ENCODE measurements at places on chromosomes 3 and 15.

- no peak for DNase-seq
Observed at GRCh38 chr3:158279609-158280008, 169.7 kb downstream of the RSRC1 start.

- DNase-seq: no peak
Observed at GRCh38 chr3:86963611-86964010, 27.3 kb downstream of the VGLL3 start.

GRCh38 chr3:71582036-71582611, 1.4 kb downstream of the FOXP1 start:
- DNase-seq: peak; percentile 77

GRCh38 chr15:39804026-39804425, 21.4 kb upstream of the FSIP1 start:
- DNase-seq: no peak

GRCh38 chr15:34900748-34901147, 68.8 kb downstream of the AQR start:
- no peak for DNase-seq

GRCh38 chr3:109137761-109138160, 1.2 kb downstream of the C3orf85 start:
- no peak for DNase-seq

GRCh38 chr15:60585743-60586708, 107.1 kb upstream of the ICE2 start:
- DNase-seq: no peak

- DNase-seq: no peak
Observed at GRCh38 chr3:149999421-149999820, 28.7 kb upstream of the PFN2 start.

GRCh38 chr3:49912881-49913281, 9.2 kb upstream of the MST1R start:
- no peak for DNase-seq

GRCh38 chr3:143811602-143812001, 36.7 kb downstream of the SLC9A9 start:
- DNase-seq: no peak

GRCh38 chr15:94791510-94791909, 560.1 kb downstream of the MCTP2 start:
- DNase-seq: no peak

DNA sequence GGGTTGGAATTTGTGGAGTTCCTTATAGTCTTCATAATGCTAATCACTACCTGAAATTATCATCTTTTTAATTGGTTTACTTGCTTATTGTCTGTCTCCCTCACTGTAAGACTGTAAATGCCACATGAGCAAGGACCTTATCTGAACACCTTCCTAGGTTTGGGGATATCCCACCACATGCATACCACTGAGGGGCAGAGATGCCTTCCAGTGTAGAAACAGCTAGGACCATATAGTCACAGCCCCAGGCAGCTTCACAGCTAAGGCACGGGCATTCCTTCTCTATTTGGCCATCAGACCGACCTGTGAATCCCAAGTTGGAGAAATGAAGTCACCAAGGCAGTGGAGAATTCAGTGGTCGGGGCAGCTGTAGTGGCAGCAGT, 28.6 kb downstream of the PAQR9 start:
- DNase-seq: no peak

DNA sequence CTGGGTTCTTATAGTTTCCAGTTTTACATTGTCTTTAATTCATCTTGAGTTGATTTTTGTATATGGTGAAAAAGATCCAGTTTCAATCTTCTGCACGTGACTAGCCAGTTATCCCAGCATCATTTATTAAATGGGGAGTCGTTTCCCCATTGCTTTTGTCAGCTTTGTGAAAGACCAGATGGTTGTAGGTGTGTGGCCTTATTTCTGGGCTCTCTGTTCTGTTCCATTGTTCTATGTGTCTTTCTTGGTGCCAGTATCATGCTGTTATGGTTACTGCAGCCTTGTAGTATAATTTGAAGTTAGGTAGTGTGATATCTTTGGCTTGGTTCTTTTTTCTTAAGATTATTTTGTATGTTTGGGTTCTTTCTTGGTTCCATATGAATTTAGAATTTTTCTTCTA, 432.2 kb downstream of the UNC13C start:
- no peak for DNase-seq

DNA sequence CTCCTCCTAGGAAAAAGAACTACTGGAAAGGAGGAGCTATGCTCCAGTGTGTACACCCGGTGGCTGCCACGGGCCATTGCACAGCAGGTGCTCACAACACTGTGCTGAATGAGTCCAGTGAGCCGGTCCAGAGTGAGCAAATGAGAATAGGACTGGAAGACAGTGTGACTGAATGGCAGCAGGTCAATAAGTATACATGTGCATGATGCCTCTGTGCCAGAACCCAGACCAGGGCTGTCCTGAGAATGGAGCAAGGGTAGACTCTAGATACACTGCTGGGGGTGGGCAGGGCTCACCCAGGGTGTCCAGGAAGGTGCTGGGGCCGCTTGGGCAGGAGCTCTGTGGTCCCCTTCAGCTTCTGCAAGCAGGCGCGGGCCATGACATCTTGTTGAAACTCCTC, 8.3 kb downstream of the POLG start:
- no peak for DNase-seq

DNA sequence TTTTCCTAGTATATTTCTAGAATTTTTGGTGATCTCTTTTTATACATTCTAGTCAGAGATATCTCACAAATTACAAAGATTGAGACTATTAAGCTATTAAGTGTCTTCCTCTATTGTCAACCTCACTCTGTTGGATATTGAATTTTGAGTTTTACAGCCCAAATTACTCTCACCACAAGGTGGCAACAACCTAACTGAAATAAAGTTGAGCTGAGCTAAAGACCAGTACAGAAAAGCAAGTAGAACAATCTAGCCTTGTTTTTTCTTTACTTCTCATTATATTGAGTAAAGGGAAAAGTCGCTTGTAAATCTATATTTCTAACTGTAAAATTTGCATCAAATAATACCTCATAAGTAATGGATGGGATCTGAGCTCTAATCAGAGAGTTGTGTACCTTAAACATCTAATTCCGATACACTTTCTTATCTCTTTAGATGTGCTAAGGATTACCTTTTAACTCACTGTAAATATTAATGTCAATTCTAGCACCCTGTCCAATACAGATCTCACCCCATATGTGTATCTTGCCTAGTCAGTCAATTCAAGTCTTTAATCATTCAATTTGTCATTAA, 13.6 kb upstream of the COMMD2 start:
- no peak for DNase-seq

DNA sequence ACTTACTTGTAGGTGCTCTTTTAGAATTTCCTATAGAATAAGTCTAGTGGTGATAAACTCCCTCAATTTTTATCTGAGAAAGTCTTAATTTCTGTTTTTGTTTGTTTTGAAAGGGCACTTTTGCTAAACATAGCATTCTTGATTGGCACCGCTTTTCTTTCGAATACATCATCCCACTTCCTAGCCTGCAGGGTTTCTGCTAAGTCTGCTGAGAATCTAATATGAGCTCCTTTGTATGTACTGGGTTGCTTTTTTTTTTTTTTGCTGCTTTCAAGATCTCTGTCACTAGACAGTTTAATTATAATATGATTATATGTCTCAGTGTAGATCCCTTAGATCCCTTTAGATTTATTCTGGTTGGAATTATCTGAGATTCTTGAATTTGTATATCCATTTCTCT, 21.5 kb downstream of the PFN2 start:
- DNase-seq: no peak

DNA sequence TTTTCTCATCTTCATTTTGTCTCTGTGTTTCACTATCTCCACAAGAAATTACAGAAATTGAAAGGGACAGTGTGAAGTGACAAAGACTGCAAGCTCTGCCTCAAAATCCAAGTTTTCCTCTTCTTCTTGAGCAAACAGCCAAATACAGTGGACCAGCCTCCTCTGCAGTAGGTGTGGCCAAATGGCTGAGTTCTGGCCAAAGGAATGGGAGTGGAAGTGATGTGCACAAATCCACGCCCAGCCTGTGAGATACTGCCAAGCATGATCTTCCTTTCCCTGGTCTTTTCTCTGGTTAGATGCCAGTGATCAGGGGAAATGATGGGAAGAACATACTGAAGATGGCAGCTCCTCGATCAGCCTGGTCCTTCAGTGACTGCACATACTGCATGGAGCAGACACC, 111.0 kb upstream of the CPNE4 start:
- no peak for DNase-seq

DNA sequence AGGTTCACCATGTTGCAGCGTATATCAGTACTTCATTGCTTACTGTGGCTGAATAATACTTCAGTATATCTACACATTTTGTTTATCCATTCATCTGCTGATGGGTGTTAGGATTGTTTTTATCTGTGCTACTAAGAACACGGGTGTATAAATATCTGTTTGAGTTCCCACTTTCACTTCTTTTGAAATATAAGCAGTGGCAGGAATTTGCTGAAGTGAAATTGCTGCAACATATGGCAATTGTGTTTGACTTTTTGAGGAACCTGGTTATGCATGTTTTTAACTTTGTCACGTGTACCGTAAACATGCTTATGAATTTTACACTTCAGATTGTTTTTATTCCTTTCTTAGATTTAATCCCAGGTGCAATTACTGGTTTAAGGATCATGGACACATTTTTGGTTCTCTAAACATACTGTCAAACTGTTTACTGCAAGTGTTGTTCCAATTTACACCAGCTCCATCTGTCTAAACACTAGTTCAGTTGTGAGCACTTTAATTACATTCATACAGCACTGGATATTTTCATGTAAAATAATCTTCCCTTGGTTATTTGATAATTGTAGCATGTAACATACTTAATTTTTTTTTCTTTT, 23.1 kb downstream of the TRAK1 start:
- no peak for DNase-seq

DNA sequence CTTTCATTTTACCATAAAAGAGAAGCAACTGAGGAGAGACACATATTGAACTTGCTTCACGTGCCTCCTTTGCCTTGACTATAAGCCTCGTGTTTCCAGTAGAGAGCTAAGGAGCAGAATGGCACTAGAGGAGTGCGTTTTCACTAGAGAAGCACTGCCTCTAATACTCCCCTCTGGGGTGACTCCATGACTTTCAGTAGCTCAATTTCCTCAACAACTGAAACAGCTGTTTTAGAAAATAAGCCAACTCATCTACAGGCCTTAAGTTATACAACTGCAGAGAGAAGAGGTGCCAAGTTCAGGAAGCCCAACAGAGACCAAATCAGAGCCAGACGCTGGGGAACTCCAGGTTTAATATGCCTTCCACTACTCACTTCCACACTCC, 1.9 kb downstream of the UBP1 start:
- DNase-seq: no peak

GRCh38 chr3:170323331-170323730, 34.2 kb upstream of the SKIL start:
- no peak for DNase-seq

DNA sequence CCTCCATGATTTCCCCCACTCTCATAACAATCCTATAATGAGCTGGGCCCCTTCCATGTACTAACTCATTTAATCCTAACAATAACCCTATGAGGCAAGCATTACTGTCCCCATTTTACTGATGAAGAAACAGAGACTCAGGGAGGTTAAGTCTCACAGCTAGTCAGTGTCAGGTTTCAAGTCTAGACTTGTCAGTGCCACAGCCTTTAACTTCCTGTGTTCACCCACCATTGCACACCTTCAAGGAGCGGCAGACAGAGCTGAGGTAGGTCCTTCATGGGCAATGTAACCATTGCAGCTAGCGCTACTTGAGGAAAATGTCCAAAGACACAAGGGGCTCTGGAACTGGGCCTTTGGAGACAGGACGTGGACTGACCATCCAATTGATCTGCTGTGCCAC, 105.8 kb upstream of the CTNNB1 start:
- DNase-seq: no peak

GRCh38 chr3:40912461-40912860, 286.8 kb upstream of the CTNNB1 start:
- DNase-seq: no peak

GRCh38 chr3:157175691-157176507, 16.0 kb upstream of the CCNL1 start:
- peak; percentile 17 for DNase-seq

DNA sequence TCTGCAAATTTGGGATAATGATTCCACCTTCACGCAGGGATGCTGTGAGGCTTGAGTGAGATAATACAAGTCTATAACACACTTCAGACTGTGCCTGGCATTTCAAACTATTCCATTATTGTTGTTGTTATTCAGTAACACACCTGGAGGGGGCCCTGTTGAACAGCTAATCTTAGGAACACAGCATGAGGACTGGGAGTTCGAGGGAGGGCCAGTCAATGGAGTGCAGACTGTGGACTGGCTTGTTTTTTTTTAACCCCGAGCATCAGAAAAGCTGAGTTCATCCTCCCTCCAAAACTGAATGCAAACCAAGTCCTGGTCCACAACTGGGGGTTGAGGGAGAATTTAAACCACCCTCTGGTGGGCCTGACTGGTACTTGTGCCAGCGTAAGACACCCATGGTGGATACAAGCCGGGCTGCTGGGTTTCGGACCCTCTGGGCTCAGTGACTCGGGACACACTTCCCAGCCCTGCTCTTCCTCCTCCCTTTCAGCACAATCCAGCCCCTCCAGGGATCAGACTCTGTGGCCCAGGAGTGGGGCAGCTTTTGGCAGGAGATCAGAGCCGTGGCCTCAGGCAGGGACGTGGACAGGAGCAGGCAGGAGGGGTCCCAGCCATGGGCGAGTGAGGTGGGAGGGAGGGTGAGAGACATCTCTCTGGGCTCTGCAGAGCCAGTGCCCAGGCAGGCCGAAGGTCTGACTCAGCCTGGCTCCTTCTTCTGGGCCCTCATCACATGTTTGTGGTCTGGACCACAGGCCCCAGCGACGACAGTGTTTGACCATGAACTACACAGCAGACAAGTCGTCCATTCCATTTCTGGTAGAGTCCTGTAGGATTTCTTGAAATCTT, 36.3 kb upstream of the MEX3B start:
- no peak for DNase-seq

- DNase-seq: no peak
Observed at GRCh38 chr3:188077160-188077799, 76.7 kb upstream of the LPP start.

- no peak for DNase-seq
Observed at GRCh38 chr3:94374439-94375161, 311.7 kb downstream of the NSUN3 start.

GRCh38 chr15:92809880-92810361, 90.2 kb upstream of the CHD2 start:
- peak; percentile 48 for DNase-seq

- no peak for DNase-seq
Observed at GRCh38 chr3:156188757-156189156, 68.4 kb downstream of the KCNAB1 start.

- DNase-seq: no peak
Observed at GRCh38 chr15:54594115-54594514, 602.6 kb downstream of the RSL24D1 start.

DNA sequence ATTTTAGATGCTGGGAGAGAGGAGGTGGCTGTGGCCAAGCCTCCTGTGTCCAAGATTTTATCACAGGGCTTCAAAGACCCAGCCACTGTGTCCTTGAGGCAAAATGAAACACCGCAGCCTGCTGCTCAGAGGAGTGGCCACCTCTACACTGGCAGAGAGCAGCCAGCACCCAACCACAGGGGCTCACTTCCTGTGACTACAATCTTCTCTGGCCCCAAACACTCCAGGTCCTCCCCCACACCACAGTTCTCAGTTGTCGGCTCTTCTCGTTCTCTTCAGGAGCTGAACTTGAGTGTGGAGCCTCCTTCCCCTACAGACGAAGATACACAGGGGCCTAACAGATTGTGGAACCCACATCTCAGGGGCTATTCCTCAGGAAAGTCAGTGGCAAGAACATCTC, 45.6 kb downstream of the CDAN1 start:
- DNase-seq: no peak

Measured in GF-D8 (cell line).